ENCODE measurements at places on chromosomes 7 and 10. TPM values are rescaled to one million over a fixed set of nuclear protein-coding genes. Genes with fewer than 3 reads are reported as not detected.

- DNase-seq, result no peak
- H3K4me1 ChIP-seq, result peaks cover 10% of the 10 kb centered on the region
- no peaks in the 10 kb centered on the region for H3K27me3 ChIP-seq
- H3K4me3 ChIP-seq, result no peak overlapping the region
Measured at GRCh38 chr10:13650961-13651360, 64.2 kb downstream of the PRPF18 start.

DNA sequence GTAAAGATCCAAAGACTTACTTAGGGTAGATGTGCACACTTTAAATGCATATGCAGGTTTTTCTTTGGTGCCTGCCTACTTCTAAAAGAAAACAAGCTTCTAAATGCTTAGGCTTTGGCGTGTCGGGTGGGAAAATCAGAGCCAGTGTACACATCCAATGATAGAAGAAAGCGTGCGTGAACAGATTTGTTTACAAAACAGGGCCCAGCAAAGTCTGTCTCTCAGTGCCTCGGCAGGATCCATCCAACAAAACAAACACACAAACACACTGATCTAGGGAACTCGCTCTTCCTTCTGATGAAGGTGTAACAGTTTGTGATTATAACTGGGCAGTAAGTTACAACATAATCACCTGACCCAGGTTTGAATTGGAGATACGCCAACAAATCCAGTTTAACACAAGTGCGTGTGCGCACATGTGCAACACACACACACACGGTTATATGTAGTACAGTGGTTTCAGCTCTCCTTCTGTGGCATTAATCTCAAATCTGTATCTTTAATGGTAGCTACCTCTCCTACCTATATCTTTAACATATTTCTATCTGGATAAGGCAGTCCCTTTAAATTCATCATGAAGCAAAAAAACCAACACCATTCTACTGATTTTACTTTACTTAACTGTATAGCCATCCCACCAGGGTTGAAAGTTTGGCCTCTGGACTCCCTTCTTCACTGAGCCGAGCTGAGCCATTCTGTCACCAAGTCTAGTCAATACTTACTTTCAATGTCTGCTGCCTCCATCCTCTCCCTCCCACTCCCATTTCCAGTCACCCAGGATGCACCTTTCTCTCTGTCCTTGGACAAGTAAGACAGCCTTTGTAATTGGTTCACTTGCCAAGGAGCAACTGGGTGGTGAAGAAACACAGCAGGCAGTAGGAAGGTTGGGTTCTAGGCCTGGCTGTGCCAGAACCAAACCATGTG lies 184.4 kb upstream of the KLF14 start:
- H3K4me3 ChIP-seq, result no peak overlapping the region
- no peak for DNase-seq
- no peaks in the 10 kb centered on the region for H3K27me3 ChIP-seq

GRCh38 chr10:127310923-127311322 lies 114.5 kb upstream of the INSYN2A start:
- H3K27me3 ChIP-seq, result no peaks in the 10 kb centered on the region
- H3K36me3 ChIP-seq, result no peaks in the 10 kb centered on the region
- no peak for DNase-seq

DNA sequence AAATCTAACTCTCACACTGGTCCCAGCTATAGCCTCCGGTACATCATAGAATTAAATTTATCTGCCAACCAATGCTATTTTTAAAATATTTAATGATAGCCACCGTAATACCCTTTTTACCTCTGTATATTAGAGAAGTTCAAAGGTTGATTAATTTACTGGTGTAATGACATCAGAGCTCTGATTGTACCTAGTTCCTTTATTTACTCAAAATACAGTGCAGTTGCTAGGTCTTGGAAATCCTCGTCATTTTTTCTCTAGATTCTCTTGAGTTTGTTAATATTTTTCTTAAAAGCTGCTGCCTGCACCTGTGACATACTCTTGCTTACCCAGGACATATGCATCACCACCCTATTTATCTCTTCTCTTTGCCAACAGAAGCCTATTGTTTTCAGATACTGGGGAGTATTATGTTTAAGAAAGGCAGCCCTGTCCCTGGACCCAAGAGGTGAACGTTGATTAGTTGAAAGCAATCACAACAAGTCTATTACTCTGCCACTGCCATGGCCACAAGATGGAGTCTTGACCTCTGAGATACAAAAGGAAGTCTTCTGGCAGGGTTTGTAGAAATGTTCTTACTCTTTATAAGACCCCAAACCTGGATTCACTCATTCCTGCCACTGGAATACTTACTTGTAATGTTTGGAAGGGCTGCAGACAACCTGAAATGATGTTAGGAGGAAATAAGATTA lies 25.6 kb upstream of the TMEM26 start:
- no peak for DNase-seq
- H3K27me3 ChIP-seq, result no peaks in the 10 kb centered on the region
- no peak overlapping the region for H3K4me3 ChIP-seq
- no peaks in the 10 kb centered on the region for H3K4me1 ChIP-seq

GRCh38 chr10:99765672-99766301 lies 16.7 kb upstream of the ABCC2 start:
- no peak overlapping the region for H3K4me3 ChIP-seq
- no peaks in the 10 kb centered on the region for H3K4me1 ChIP-seq
- no peak overlapping the region for H3K27ac ChIP-seq
- peaks cover 4% of the 10 kb centered on the region for H3K36me3 ChIP-seq
- DNase-seq, result no peak

DNA sequence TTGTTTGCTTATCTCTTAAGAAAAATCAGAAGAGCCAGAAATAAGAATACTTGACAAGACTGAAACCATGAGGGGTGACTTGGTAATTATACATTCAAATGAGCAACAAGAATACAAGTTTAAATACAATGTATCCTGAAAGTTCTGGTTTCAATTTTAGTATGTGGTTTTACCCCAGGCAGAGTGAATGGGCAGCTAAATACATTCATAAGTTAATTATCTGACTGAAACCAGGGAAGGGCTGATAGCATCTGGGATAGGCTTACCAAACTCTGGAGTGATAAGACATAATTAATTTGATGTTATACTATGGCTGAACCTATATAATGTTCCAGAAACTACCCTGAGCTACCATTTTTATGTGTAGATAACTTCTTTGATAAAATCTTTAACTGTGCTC lies 252.2 kb upstream of the PLXNA4 start:
- no peak overlapping the region for H3K4me3 ChIP-seq
- no peaks in the 10 kb centered on the region for H3K27me3 ChIP-seq

DNA sequence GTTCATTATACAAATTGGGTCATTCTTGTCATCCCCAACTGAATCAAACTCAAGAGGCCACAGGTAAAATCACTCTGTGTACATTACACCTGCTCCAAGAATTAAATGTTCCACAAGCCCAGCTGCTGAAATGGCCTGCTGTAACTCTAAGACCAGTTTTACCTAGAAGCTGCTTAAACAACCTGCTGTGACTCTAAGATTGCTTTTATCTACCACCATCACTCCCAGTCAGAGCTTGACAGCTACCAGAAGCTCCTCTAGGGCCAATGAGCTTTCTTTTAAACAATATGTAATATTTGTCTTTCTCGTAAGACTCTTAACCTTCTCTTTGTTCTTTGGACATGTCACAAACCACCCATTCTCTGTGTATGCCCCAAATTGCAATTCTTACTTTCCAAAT lies 141.8 kb upstream of the LRGUK start:
- DNase-seq, result no peak
- no peaks in the 10 kb centered on the region for H3K36me3 ChIP-seq
- no peaks in the 10 kb centered on the region for H3K27me3 ChIP-seq
- no peak overlapping the region for H3K4me3 ChIP-seq

DNA sequence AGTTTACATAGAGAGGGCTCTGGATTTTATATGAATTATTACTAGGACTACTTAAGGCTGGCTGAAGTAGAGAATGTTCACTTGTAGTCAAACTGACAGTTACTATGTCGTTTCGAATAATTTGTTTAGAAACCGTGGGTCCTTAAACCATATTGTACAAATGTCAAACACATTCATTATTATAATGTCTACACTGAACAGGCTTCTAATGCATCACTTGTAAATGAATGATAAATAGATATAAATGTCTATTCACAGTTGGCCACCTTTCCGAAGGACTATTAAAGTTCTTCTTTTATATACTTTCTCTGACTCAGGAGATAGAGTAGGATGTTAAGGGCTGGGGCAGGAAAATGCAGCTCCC lies 95.3 kb downstream of the SEMA3D start:
- H3K36me3 ChIP-seq, result no peaks in the 10 kb centered on the region
- no peaks in the 10 kb centered on the region for H3K27me3 ChIP-seq
- H3K27ac ChIP-seq, result no peak overlapping the region
- DNase-seq, result no peak
- H3K4me1 ChIP-seq, result no peaks in the 10 kb centered on the region
- no peak overlapping the region for H3K4me3 ChIP-seq

- no peaks in the 10 kb centered on the region for H3K27me3 ChIP-seq
- no peaks in the 10 kb centered on the region for H3K36me3 ChIP-seq
- DNase-seq, result no peak
- H3K4me1 ChIP-seq, result no peaks in the 10 kb centered on the region
- no peak overlapping the region for H3K27ac ChIP-seq
Measured at GRCh38 chr7:119392-120163, 72.8 kb upstream of the FAM20C start.

DNA sequence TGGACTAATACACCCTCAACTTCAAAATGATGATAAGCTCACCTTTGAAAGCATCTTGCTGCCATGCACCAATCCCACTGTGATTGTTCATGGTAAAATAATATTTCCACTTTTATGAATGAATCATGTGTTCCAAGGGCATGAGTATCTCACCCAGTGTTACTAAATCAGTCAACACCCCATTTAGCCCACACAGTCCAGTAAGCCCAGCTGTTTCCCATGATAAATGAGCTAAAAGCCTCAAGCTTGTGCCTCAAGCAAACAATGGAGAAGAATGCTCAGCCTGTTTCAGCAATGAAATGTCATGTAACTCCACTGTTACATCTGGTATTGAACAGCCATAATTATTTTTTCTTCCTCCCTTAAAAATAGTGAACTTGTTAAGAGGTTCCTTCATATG lies 442.5 kb downstream of the XPNPEP1 start:
- H3K4me3 ChIP-seq, result no peak overlapping the region
- no peak overlapping the region for H3K27ac ChIP-seq
- DNase-seq, result no peak
- no peaks in the 10 kb centered on the region for H3K4me1 ChIP-seq

DNA sequence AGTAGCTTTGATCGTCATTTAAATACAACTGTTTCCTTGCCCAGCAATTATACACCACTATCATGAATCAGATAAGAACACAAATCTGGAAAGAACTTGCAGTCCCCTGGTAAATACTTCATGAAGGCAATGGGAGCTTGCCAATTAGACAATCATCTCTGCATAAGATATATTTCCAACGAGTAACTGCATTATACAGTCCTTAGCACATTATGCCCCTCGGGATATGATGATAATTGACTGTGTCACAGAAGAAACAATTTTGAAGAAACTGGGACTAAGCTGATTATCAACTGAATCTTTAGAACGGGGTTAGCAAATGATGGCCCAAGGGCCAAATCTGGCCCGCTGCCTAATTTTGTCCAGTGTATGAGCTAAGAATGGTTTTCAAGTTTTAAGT lies 155.7 kb downstream of the TRIL start:
- no peak overlapping the region for H3K27ac ChIP-seq
- DNase-seq, result no peak
- H3K4me1 ChIP-seq, result no peaks in the 10 kb centered on the region

DNA sequence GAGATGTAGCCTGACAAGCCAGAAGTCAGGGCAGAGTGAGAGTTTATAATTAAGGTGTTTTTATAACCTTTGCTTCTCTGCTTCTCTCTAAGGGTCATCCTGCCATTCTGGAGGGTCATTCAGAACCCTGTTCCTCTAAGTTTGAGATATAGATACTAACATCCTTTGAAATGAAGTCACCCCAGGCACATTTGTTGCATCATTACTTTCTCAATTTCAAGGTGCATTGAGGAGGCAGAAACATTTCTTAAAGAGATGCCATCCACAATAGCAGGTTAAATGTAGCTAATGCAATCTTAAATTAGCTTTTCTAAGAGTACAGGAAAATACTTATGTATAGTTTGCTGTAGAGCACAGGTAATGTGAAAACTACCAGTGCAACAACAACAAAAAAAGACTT lies 106.4 kb downstream of the LRRC4 start:
- peaks cover 4% of the 10 kb centered on the region for H3K36me3 ChIP-seq
- no peaks in the 10 kb centered on the region for H3K27me3 ChIP-seq
- H3K4me3 ChIP-seq, result no peak overlapping the region
- no peak for DNase-seq

DNA sequence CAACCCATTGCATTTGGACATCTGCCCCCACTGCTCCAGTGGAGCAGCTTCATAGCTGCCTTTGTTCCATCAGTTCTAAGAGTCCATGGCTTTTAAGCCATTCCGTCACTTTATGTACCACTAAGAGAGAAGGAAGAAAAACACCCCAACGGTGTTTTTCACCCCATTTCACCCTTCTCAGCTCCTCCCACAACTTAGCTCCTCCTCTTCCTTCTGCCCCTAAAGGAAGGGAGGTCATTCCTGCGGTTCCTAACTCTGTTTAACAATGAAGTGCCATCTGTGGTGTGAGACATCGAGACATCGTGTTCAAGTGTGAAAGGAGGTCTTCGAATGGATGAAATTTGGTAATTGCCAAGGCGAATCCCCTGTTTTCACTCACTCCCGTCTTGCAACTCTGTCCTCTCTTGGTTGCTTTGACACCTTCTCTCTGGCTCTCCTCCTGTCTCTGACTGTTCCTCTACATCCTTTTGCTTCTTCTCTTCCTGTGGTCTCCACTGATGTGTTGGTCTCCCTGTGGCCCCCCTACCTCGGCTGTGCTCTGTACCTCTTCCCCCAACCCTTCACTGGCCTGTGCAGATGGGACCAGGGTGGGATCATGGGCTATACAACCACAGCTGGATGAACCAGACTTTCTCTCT lies 23.0 kb downstream of the SMKR1 start:
- no peak for DNase-seq
- H3K27ac ChIP-seq, result no peak overlapping the region
- H3K4me3 ChIP-seq, result no peak overlapping the region
- H3K27me3 ChIP-seq, result no peaks in the 10 kb centered on the region

GRCh38 chr10:14299556-14299955 lies 31.2 kb downstream of the FRMD4A start:
- no peaks in the 10 kb centered on the region for H3K27me3 ChIP-seq
- DNase-seq, result no peak
- H3K4me3 ChIP-seq, result no peak overlapping the region
- no peak overlapping the region for H3K27ac ChIP-seq
- H3K36me3 ChIP-seq, result no peaks in the 10 kb centered on the region
- H3K4me1 ChIP-seq, result no peaks in the 10 kb centered on the region

GRCh38 chr7:91784469-91784868 lies 96.0 kb downstream of the MTERF1 start:
- no peaks in the 10 kb centered on the region for H3K4me1 ChIP-seq
- DNase-seq, result no peak
- no peak overlapping the region for H3K27ac ChIP-seq

GRCh38 chr7:151661587-151661986 lies 141.9 kb upstream of the RHEB start:
- no peak overlapping the region for H3K27ac ChIP-seq
- DNase-seq, result no peak
- H3K4me3 ChIP-seq, result no peak overlapping the region

SLC26A3 gene
- total RNA-seq, result not detected

AUTS2 gene
- total RNA-seq, result 35.2 TPM

JCAD gene
- not detected for total RNA-seq

PRKCQ gene
- total RNA-seq, result 71.5 TPM

NAT16 gene
- not detected for total RNA-seq

GSAP gene
- 20.5 TPM for total RNA-seq

GDF2 gene
- total RNA-seq, result not detected

SSC4D gene
- not detected for total RNA-seq

SPDYE16 gene
- total RNA-seq, result 1.1 TPM

LMOD2 gene
- not detected for total RNA-seq

UTF1 gene
- total RNA-seq, result not detected

SYNPO2L gene
- total RNA-seq, result not detected

Data from CD4-positive, alpha-beta memory T cell (primary cell).